ENCODE measurements at places on chromosomes 7 and 10.

- no peak for DNase-seq
Measured at GRCh38 chr10:122285506-122286444, 14.7 kb downstream of the BTBD16 start.

DNA sequence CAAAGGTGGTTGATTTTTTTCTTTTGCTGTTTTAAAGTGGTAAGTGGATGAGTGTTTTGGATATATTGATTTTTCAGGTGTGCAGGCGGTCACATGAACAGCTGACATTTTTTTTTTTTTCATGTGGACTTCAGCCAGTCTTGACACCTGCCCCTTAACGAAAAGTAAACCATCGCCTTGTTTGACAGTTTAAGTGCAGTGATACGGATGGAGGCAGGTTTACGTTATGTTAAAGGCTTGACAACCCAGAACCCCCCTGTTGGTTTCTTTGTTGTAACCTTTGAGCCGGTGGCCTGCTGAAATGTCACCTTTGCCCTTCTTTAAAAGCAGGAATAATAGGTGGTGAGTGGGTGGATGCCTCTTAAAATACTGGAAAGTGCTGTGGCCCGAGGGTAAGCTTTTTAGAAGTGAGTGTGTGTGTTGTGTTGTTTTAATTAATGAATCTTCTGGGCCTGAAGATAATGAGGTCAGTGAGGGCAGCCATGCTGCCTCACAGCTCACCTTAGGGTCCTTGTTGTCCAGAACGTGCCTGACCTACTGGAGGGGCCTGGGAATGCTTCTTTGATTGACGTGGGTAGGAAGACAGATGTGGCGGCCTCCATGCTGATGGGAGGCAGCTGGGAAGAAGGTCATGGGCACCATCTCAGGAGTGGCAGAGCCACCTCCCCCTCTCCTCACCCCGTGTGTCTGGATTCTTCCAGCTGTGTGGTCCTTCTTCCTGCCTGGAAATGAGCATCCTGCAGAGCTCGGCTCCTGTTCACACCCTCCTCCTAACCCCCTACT is 69.8 kb downstream of the TCF7L2 start:
- no peak for DNase-seq

GRCh38 chr7:142739923-142740492 is 9.3 kb upstream of the PRSS1 start:
- DNase-seq, result no peak

- no peak for DNase-seq
Measured at GRCh38 chr7:115183431-115184057, 261.6 kb downstream of the MDFIC start.

GRCh38 chr7:107850216-107850615 is 40.8 kb upstream of the DLD start:
- no peak for DNase-seq

DNA sequence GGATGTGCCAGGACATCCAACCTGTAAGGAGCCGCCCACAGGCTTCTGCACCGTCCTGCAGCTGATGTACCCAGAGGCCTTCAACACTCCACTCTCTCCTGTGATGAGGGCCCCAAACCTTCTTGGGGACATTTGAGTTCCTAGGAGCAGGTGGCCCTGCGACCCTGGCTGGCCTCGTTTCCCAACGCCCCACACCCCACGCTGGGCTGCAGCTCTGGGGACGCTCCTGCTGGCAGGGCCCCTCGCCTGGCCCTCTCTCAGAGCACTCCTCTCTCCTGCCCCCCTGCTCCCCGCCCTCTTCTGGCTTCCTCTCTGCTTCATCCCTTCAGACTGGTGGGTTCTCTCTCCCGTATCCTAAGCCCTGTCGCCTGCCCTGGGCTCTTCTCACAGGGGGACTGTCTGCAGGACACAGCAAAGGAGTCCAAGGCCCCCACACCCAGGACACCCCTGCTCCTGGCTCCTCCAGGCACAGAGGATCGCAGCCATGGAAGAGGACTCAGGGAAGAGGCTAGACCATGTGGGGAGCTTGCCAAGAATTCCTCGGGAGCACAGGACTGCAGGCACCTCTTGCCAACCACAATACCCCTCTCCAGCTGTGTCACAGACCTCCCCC is 541.4 kb downstream of the TCERG1L start:
- no peak for DNase-seq

DNA sequence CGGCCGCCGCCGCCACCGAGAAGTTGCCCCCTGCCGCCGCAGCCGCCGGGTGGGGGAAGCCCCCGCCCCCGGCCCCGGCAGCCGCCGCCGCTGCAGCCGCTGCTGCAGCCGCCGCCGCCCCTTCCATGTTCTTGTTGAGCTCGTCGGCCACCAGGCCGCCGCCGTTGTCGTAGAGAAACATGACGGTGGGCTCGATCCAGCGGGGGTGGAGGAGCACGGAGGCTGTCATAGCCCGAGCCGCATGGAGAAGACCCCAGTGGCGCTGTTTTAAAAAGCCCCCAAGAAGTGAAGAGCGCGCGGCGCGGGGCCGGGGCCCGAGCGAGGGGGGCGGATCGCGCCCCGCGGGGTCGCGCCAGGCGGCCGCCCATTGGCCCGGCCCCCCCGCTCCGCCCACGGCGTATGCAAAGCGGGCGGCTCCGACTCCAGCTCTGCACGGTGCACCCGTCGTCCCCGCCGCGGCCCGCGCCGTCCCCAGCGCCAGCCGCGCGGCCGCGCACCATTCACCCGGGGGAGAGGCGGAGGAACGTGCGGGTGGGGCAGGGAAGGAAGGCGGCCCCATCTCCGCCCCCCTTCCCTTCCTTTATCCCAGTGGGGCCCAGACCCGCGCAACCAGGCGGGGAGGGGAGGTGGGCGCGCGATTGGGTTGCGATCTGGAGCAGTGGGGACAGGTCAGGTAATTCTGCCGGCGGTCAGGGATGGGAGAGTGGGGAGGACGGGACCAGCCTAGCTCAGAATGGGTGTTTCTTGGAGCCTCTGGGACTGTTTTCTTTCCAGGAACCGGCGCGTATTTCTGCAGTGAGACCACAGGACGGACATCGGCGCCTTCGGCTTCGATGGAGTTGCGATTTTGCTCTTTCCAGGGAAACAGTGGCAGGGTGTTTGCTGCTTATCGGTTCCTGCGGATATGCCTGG is at the start of gene HOXA13:
Gene HOXA13, minus strand, starts transcription at position 243 of the 912 bp plus-strand sequence. Its CDS starts 14 bp downstream, at position 229.
- DNase-seq, result no peak

Measured in Ammon's horn (tissue), 1 donor.